ENCODE measurements at places on chromosomes 7 and 10.

- no peak for DNase-seq
Measured at GRCh38 chr10:103828107-103828506, 27.3 kb downstream of the SH3PXD2A start.

DNA sequence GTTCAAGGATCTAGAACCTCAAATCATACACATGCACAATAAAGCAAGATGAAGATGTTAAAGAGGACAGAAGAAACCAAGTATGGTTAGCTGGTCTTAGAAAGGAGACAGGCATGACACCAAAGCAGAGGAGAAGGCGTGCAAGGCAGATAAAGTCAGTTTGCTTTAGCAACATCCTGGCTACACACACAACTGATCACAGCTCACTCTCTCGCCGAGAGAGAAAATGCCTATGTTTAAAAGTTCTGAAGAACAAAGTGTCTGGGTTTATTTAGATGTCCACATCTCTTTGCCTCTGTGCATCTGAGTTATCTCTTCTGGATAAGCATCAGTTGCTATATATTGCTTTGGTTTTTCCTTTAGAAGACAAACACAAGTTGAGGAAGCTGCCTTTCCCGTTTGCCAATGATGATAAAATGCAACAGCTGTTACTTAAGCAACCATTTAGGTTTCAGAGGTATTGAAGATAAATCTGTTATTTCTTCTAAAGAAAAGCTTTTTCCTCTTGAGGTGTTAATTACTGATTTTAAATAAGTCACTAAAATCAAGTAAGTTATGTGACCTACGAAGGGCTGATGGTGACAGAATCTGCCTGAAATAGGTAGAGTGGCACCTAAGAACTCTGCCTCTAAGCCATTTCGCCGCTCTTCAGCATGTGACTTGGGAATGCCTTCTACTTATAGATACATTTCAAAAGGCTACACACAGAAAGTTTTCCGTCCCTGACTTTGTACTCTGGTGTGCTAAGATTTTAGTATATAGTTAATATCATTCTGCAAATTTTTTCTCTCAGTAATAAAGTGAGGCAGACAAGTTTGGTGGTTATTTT, 146.2 kb upstream of the ASAH2 start:
- DNase-seq: no peak

- DNase-seq: no peak
Measured at GRCh38 chr7:27842094-27842692, 102.2 kb downstream of the TAX1BP1 start.

- DNase-seq: no peak
Measured at GRCh38 chr7:98348726-98349474, 52.0 kb downstream of the BAIAP2L1 start.

- DNase-seq: no peak
Measured at GRCh38 chr10:93181271-93182048, 107.8 kb downstream of the CYP26A1 start.

GRCh38 chr7:90879924-90880323, 283.8 kb downstream of the CDK14 start:
- no peak for DNase-seq

All from AG10803 (cell line).